ENCODE measurements at places on chromosomes 11 and 22.

DNA sequence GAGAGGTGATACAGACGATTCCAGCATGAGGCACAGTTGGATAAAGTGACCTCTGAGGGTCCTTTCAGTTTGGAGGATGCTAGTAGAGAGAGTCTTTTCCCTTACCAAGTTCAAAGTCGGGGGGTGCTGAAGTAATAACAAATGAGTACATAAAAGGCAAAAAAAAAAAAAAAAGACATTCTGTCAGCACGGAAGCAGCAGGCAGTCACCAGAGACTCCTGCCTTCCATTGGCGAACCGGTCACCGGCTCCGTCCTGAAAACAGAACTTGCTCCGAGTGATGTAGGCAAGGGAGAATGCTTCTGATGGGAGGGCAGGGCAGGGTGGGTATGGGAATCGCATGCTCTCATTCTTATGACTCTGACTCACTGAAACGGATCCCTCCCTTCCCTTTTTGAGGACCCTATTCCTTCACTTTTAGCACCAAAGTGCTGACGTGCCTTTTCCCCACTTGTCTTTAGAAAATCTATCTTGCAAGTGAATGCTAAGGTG lies 65.9 kb downstream of the PRR5L start:
- peak; percentile 52 for DNase-seq

DNA sequence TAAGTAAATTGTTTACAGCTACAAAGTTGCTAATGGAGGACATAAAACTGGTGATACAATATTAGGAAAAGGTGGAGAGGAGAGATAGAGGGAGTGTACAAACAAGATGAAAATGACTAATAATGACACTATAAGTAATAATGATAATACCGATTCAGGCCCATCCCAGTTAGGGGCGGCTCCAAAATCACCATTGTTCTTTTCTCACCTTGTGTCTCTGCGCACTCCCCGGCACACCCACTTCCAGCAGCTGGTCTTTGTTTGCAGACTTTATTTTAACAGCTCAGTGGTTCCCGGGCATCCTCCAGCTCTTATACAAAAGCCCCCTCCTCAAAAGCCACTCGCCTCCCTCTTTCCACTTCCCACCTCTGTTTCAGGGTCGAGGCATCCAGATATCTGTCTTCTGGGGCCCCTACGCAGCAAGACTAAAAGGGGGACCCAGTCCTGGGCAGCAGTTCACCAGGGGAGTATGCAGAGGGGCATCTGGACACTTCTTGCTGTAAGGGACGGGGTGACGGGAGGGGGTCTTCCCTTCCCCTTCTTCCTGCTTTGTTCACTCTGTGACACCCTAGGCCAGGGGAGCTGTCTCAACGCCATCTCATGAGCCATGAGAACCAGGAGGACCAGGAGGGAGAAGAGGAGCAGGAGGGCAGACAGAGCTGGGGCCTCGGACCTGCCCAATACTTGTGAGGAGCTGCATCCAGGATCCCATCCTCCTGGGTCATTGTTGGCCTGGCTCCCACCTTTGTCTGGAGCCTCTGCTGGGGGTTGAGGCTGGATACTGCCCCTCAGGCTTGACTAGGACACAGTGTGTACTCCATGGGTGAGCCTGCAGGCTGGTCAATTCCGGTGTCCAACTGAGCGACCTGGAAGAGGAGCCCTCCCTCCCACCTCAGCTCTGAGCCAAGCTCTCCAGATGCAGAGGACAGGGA lies 2.7 kb downstream of the APOL2 start:
- DNase-seq, result peak; percentile 16

DNA sequence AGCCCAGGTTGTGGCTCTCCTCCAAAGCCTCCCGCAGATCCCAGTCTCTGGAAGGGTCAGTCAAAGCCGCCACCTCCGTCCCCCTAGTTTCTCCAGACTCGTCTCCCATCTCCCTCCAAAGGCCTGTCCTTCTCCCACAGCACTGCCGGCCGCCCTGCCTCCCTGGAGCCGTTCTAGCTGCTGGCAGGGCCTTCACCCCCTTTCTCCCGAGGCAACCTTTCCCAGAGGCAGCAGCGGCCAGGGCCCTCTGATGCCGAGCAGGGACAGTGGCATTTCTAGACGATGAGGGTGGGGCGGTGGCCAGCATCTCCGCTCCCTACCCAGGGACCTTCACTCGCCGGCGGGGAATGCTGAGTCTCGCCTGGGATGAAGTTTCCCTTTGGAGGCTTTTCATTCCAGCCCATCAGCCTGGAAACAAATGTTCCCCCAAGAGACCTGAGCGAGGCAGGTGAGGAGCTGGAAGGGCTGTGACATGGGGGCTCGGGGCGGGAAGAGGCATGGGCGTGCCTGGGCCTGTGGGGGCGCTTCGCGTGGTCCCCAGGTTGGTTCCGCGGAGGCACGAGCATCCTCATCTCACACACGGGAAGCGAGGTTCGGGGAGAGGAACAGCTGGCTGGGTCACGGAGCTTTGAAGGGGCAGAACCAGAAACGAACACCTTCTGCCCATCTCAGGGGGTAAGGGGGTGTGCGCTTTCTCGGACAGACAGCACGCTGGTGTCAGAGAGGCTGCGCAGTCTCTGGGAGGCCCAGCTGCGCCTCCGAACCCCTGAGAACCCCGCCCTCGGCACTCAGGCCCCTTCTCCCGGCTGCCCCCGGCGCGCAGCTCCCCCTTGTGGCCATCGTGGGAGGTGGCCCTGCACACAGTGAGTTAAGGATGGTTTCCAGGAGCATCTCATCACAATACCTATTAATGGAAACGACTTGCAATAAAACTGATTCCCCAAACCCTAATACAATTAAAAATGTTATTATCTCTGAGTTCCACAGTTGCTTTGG lies 18.1 kb upstream of the KLHL35 start:
- DNase-seq, result peak; percentile 79

DNA sequence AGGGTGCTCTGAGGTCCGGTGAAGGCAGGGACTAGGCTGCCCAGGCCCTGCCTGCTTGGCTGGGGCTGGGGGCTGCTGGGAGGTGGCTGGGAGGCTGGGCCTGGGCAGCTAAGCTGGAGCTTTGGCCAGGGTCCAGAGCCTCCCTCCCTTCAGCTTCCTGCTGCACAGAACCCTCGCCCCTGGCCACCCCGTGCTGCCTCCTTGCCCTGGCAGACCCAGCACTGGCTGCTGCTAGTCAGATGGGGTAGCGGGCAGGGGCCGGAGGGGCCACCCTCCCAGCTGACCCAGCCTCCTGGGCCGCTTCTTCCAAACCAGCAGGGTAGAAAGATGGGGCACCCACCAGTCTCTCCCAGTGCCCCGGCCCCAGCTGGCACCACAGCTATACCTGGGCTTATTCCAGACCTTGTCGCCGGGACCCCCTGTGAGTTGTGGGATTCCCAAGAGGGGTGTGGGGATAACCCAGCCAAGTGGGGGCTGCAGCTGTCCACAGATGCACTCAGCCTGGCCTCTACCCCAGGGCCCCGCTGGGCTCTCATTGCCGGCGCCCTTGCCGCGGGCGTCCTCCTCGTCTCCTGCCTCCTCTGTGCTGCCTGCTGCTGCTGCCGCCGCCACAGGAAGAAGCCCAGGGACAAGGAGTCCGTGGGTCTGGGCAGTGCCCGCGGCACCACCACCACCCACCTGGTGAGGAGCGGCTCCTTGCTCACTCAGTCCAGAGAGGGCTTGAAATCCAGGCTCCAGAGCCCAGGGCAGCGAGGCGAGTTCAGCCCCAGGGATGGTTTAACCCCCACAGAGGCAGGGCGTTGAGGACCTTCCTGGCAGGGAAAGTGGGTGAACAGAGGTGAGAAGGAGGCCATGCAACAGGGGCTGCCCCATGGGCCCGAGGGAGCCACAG lies at the start of gene SYT8:
TSS of gene SYT8 (plus strand) at position 212 of the 892 bp plus-strand sequence. CDS start at position 328, 116 bp downstream.
- DNase-seq, result no peak

GRCh38 chr22:24926428-24926725 lies 20.1 kb downstream of the LHFPL7 start:
- no peak for DNase-seq

DNA sequence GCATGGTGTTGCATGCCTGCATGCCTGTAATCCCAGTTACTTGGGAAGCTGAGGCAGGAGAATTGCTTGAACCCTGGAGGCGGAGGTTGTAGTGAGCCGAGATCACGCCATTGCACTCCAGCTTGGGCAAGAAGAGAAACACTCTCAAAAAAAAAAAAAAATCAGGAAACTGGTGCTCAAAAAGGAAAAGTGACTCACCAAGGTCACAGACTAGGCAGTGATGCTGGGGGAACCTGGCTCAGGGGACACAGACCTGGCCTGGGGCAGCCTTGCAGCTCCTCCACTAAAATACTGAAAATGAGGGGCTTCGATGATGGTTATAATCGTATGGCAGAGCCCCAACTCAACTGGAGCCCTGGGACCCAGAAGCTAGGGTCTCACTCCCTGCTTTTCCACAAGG lies 8.1 kb upstream of the SLC35E4 start:
- DNase-seq, result no peak

DNA sequence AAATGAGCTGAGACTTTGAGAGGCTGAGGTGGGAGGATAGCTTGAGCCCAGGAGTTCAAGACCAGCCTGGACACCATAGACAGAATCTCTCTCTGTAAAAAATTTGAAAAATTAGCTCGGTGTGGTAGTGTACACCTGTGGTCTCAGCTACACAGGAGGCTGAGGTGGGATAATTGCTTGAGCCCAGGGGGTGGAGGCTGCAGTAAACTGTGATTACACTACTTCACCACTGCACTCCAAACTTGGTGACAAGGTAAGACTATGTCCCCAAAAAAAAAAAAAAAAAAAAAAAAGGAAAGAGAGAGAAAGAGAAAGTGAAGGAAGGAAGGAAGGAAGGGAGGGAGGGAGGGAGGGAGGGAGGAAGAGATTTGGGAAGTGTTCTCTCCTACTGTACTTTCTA lies 25.3 kb downstream of the RRP8 start:
- no peak for DNase-seq

- DNase-seq, result no peak
Measured at GRCh38 chr22:38754751-38755154, 1.0 kb downstream of the SUN2 start.

Data from H9 (cell line).